ENCODE measurements at places on chromosomes 4 and X.
A peak's percentile ranks its signal among the peaks of the same experiment; 100 is the strongest.

GRCh38 chrX:22516893-22517292 lies 244.2 kb downstream of the CBLL2 start:
- DNase-seq: no peak

DNA sequence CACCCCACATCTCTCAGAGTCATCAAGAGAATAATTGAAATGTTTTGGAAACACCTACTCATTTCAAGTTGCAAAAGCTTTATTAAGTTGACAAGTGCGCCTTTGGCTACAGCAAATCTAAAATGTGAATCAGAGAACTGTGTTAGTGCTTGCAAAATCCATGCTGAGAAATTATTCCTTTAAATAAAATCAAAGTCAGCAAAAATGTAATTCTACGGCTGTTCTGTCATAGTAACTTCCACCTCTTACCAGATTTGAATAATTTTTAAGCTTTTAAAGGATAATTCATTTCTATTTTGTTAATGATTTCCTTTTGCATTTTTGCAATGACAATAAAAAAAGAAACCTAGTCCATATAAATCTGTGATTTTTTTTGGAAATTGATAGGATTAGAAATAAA lies 1779.1 kb downstream of the STIM2 start:
- DNase-seq: no peak

DNA sequence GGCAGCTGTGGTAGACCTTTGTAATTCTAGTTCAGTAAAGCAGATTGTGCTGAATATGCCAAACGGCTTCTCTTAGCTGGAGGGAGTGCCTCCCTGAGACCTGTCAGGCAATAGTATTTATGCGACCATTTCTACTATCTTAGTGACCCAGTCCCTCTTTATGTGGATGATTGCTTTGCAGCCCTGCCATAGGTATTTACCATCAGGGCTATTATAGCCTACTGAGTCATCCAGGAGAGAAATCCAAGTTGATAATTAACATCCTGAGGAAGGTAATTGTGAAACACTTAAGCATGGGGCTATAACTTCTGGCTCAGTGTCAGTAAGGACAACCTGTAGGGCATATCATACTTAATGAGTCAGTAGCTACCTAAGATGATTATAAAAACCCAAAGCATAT lies 103.9 kb upstream of the MAOA start:
- DNase-seq: no peak

- DNase-seq: no peak
Measured at GRCh38 chrX:31820430-31821210, 748.8 kb upstream of the FTHL17 start.

- DNase-seq: no peak
Measured at GRCh38 chrX:97751016-97751415, 867.3 kb downstream of the RPA4 start.

DNA sequence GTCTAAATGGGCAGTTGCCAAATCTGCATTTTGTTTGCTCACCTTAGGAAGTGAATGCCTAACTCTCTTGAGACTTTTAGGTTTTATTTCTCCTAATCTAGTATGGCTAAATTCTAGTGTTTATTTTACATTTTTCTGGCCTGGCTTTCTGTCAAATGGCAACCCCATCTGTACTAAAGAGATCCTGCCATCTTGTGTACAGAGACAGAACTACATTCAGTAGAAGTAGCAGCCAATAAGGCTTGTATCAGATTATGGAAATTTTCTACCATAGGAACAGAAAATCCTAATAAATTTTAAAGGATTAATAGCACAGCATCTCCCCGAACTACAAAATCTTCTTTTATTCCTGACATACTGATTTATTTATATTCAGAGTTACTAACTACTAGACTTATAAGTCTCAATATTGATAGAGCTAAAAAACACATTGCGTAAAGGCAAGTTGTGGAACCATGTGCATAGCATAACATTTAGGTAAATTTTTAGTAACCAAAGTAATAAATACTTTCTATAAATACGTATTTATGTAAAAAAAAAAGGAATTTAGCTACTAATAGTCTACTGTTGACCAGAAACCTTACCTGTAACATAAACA lies 45.5 kb downstream of the TMEM144 start:
- peak; percentile 24 for DNase-seq

- no peak for DNase-seq
Measured at GRCh38 chr4:2337896-2338295, 76.0 kb upstream of the MXD4 start.

DNA sequence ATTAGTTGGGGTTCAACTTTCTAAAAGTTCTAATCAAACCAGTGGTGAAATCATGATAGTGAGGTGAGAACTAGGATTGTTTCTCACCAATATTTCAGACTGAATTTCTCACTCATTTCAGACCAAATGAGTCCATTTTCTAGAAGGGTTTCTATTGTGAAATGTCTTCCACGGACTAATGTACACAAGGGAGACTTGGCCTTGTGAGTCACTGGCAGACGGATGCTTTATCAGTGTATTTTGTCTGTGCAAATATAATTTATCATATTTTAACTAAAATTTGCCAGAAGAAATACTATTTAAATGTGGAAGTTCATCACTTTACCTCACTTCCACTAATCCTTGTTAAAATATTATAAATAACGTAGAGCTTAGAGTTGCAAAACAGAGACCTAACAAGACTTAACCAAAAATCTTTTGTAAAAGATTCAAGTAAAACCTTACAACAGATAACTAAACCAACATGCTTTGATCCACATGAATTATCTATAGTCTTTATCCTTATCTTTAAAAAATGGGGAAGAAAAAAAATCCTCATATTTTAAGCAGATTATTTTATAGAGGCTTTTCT lies 506.0 kb upstream of the FAM241A start:
- no peak for DNase-seq

DNA sequence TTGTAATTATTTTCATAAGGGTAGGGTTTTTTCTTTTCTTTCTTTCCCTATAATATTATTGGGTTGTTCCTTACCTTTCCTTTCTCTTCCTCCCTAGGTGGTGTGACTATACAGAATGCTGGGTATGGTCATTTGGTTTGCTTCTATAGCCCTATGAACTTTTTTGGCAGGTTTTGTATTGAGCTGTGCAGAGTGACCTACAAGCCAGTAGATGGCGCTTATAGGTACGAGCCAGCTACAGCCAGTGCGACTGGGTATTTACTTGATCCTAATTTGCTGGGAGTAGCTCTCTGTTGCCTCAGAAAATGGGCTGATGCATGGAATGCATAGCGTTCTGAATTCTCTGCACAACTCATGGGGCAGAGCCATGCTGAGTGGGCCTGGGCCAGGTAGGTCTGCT lies 423.3 kb downstream of the MAGEE1 start:
- no peak for DNase-seq

- DNase-seq: no peak
Measured at GRCh38 chrX:132652871-132653270, 164.0 kb upstream of the MBNL3 start.

- no peak for DNase-seq
Measured at GRCh38 chrX:52346174-52347165, 22.4 kb upstream of the XAGE2 start.

- DNase-seq: no peak
Measured at GRCh38 chr4:48439988-48440387, 43.2 kb upstream of the SLC10A4 start.

Data from NCI-H2029 (cell line).